ENCODE measurements at places on chromosomes 2 and 18.

- no peak for DNase-seq
Observed at GRCh38 chr2:226098861-226099745, 699.6 kb downstream of the NYAP2 start.

GRCh38 chr2:65097844-65098243 lies 32.1 kb downstream of the RAB1A start:
- DNase-seq = no peak

- no peak for DNase-seq
Observed at GRCh38 chr18:42771936-42772335, 343.5 kb downstream of the RIT2 start.

- DNase-seq = no peak
Observed at GRCh38 chr2:19818039-19818438, 83.7 kb downstream of the TTC32 start.

DNA sequence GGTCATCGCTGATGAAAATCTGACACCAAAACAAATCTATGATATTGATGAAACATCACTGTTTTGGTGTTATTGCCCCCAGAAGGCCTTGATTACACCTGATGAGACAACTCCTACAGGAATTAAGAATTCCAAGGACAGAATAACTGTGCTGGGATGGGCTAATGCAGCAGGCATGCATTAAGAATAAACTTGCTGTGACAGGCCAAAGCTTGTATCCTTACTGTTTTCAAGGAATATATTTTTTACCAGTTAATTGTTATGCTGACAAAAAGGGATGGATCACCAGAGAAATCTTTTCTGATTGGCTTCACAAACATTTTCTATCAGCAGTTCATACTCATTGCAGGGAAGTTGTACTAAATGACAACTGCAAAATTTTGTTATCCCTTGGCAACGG lies 278.2 kb downstream of the IKZF2 start:
- no peak for DNase-seq

DNA sequence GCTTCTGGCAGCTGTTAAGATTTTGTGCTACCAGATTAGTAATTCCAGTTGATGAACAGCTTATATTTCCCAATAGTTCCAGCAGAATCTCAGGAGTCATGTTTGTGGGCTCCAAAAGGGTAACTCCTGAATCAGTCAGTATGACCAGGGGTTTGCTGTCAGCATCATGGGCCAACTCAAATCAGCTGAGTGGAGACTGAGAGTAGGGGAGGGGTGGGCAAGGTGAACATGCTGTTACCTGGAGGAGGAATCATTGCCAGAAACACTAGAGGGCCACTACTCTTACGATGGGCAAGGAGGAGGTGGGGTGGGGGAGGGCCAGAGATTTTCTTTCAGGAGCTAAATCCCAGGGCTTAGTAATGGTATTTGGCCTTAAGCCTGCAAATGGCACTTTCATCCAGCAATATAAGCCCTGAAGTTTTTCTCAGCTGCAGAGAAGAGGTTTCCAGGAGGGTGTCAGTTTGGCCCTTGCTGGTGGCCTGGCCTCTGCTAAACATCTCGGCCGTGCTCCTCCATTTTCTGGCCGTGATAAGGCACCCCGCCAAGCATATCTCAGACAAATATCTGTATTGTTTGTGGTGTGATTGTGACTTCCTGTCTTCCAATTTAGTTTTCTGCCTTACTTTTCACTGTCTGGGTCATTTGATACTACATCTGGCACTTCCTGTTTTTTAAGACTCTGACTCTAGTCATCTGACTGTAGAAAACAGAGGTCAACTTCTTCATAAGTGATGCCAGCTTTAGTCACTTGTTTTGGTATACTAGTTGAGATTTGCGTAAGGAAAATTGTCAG lies 120.5 kb upstream of the CXCR4 start:
- peak; percentile 35 for DNase-seq

GRCh38 chr2:24754985-24755705 lies 38.0 kb downstream of the PTRHD1 start:
- no peak for DNase-seq

GRCh38 chr2:108240966-108241365 lies 1.2 kb downstream of the SULT1C3 start:
- DNase-seq = no peak

GRCh38 chr2:30216157-30216556 lies 15.2 kb upstream of the LBH start:
- DNase-seq = no peak

GRCh38 chr2:53475321-53475720 lies 292.3 kb upstream of the CHAC2 start:
- no peak for DNase-seq

GRCh38 chr2:88010136-88010535 lies 6.2 kb downstream of the RNU2-63P start:
- DNase-seq = no peak

GRCh38 chr2:175844169-175844568 lies 157.9 kb downstream of the LNPK start:
- DNase-seq = no peak

DNA sequence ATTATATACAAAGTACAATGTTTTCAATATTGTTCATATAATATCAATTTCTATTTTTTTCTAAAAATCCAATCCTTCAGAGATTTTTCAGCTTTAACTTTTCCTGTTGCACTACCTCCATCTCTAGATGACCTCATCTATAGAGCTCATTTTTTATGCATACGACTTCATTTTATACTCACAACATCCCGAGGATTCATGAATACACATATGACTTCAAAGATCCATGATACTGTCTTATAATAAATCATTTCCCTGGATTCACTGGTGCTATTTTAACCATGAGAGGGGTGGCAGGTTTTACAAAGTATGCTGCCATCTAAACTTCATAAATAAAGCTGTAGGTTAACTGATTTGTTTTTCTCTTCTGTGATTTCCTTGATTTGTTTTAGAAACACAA lies 694.6 kb downstream of the EPHA4 start:
- no peak for DNase-seq

DNA sequence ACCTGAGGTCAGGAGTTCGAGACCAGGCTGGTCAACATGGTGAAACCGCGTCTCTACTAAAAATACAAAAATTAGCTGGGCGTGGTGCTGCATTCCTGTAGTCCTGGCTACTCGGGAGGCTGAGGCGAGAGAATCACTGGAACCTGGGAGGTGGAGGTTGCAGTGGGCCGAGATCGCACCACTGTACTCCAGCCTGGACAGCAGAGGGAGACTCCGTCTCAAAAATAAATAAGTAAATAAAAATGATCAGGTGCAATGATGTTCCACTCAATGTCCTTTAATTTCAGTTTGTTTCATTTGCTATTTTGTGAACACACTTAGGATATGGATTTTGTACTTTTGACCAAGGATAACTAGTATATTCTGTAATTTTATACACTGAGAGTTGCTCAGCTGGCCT lies 9.3 kb downstream of the HADHA start:
- DNase-seq = no peak

- DNase-seq = no peak
Observed at GRCh38 chr2:201344663-201345366, 12.3 kb downstream of the FLACC1 start.

Measured in activated T-helper 1 cell treated with Interleukin-2 at 50 U/mL for 16 hours (primary cell).